ENCODE measurements at places on chromosomes 12 and 14.

DNA sequence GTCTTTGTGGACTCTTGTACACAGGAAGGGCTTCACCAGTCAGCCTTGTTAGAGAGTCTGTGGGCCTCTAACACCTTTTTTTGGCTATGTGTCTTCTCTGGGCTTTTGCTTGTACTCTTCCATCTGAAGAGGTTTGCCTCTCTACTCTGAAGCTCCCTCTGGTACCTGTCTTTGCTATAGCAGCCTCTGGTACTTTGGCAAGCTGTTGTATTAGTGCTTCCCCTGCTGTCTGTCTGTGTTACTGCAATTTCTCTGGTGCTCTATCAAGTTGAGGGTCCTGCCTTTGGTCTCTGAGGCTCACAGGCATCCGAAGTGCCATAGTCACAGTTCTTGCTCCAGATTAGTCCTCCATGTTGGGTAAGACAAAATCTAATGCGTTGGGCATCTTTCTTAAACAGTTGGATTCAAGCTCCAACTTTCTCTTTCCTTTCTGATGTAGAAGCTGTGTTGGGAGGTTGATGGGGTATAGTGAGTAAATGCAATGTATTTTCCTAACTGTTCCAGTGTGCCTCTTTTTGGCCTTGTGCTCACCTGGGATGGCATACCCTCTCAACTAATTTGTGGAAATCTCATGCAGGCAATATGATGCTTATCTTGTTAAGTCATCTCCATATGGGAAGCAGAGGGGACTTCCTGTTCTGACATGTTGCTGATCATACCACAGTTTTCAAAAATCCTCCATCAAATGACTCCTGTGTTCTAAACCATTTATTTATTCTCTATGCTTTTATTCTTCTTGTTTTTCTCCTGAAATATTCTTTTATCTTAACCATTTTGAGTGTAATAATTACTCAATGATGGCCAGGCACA lies 88.8 kb downstream of the ATF7IP start:
- DNase-seq, result no peak

DNA sequence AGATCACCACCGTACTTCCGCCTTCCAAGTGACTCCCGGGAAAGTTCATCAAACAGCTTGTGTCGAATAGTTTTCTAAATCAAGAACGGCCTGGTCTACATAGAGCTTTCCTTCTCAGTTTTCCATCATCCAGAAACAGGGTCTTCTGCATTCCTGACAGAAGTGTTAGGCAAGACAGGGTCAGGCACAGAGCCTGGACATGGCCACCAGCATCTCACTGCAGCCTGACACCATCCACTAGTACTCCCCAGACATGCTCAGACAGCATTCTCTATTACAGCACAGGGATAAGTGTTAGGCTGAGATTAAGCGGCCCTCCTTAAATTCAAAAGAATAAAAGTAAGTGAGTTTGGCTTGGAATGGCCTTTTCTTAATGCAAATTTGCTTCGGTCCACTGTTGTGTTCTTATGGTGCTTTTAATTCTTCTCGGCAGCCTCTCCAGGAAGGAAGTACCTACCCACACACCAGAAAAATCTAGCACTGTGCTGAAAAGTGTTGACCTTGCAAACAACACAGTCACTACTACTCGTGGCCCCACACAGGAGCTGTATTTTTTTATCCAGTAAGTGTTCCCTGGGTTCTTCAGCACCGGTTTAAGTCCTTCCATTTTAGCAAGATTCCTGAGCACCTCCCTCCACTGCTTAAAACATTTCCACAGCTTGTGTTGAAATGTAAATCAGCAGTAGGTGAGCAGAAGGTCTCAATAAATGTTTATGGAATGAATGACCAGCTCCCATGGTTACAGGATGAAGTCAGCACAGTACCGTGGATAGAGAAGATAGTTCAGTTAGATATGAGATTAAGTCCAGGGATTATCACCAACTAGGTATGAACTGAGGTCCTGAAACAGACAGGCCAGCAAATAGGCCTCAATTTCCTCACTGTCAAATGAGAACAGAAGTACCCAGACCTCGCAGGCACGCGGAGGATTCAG lies 44.1 kb downstream of the SETD3 start:
- no peak for DNase-seq

DNA sequence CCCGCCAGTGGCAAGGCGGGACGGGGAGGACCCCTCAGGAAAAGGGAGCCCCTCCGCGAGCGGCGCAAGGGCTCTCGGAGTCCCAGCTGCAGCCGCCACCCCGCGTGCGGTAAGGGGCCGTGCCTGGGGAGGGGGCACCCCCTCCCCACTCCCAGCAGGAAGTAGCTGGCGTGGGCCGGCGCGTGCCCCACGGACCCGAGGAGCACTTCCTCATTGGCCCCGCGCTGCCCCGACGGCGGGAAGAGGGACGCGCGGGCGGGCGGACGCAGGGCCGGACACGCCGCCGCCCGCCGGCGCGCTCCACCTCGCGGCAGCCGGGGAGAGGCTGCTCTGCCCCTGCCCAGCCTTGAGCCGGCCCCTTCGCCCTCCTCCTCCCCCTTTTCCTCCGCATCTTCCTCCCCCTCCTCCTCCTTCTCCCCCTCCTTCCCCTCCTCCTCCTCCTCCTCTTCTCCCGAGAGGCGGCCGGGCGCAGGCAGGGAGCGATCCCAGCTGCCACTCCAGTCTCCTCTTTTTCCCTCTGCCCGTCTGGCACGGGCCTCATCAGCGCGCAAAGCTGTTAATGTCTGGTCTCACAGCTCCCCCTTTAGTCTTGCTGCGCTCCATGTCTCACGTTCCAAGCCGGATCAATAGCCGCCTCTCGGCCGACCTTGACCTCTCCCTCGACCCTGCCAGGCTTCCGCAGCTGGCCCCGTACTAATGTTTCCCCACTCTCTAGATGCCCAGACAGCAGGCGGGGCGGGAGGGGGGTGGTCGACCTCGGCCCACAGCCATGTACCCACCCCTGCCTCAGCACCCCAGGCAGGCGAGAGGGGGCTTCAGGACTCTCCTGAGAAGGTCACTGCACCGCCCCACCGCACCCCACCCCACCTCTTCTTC lies 2.6 kb upstream of the BCL11B start:
- peak; percentile 57 for DNase-seq

DNA sequence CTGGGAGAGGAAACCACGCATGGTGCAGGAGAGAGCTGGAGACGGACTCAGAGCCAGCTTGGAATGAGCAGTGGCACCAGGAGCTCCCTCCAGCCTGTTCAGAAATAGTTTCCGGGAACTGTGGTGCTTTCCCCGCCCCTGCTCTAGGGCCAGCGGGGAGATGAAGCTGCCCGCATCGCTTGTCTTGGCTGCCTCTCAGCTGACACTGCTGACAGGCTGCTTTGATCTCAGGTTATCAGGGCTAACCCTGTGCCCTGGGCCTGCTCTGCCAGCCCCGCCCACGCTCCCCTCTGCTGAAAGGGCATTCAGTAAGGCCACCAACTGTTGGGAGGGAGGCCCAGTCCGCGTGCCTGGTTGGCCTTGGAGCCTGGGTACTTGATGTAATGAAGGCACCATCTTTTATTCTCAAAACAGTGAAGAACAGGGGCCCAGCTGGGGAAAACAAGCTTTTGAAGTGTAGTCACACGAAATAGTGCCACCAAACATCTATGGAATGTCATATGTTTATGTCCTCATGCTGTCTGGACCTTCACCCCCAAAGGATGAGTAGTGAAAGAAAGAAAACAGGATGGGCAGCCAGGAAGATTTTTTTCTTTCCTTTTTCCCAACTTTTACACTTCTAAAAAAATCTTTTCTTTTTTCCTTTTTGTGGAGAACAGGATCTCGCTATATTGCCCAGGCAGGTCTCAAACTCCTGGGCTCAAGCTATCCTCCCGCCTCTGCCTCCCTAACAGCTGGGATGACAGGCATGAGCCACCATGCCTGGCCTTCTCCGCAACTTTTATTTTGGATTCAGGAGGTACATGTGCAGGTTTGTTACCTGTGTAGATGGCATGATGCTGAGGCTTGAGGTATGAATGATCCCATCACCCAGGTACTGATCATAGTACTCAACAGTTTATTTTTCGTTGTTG lies 115.9 kb upstream of the TBX3 start:
- DNase-seq, result no peak

GRCh38 chr14:52846591-52846990 lies 55.2 kb upstream of the GNPNAT1 start:
- DNase-seq, result no peak

GRCh38 chr14:60313093-60313492 lies 64.1 kb downstream of the PPM1A start:
- no peak for DNase-seq

GRCh38 chr12:113200021-113200797 lies 14.7 kb downstream of the RITA1 start:
- no peak for DNase-seq

DNA sequence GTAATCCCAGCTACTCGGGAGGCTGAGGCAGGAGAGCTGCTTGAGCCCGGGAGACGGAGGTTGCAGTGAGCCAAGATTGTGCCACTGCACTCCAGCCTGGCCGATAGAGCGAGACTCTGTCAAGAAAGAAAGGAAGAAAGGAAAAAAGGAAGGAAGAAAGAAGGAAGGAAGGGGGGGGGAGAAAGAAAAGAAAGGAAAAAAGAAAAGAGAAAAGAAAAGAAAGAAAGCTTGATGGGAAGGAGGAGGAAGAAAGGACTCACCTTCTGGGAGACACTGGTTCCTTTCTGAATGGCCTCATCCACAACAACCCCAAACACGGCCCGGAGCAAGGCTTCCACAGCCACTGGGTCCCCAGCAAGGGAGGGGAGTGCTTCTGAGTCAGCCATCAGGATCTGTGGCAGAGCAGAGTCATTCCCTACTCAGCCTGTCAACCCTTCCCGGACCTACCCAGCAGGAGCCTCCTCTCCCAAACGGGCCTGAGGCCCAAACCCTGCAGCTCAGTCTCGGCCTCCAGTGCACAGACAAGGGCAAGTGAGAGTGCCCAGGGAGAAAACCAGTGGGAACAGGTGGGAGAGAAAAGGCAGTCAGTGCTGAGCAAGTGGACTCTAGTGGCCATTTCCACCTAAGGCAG lies 7.3 kb upstream of the ZNF740 start:
- no peak for DNase-seq

DNA sequence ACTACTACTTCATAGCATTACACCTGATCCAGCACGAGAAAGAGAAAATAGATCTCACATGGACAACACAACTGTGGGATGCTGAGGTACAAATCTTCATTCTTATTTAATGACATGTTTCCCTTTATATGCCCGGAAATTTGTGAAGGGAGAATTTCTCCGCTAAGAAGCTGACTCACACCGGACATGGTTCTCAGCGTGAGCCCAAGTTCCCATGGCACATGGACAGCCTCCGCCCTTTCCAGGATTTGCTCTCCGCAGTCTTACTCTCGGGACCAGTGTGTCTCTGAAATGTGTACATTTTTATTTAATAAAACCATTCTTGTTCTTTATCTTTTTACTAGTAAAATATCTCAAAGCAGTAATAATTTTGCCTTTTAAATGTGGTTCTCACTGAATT lies 1154.8 kb downstream of the TMEM121 start:
- no peak for DNase-seq
